Vagina (tissue), 2 donors: ENCODE measurements at places on chromosomes 11 and 22.

DNA sequence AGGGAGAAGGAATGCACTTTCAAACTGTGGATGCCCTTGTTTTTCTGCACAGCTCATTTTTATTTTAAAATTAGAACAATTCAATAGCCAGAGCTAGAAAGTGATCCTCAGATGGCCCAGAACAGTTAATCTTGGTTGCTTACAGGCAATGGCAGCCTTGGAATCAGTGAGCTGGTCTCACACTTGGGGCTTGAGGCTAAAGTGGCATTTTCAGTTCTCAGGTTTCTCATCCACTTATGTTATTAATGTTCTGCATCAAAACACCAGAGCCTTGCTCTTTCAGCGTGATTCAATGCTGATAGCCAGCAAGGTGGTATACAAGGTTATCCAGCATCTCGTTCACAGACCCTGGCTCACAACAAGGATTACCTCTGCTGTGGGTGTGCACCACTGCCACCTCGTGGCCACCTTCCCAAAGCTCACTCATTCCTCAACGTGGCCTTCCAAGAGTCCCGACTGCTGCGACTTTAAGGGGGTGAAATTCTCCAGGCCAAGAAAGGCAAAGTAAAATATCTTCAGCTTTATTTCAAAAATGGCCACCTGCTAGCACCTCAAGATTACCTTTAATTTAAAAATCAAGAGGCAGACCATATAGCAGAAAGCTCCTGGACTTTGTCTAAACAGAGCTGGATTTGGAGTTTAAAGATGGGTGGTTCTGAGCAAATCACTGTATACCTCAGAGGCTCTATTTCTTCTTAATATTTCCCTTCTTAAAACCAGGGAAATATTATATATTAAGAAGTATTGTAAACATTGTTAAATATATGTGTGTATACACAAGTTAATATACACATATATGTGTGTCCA is 34.2 kb upstream of the FSHB start:
- H3K27me3 ChIP-seq = no peaks in the 10 kb centered on the region
- no peak overlapping the region for H3K27ac ChIP-seq
- no peak overlapping the region for H3K4me3 ChIP-seq
- DNase-seq = no peak
- H3K4me1 ChIP-seq = no peaks in the 10 kb centered on the region

- no peaks in the 10 kb centered on the region for H3K27me3 ChIP-seq
- H3K4me3 ChIP-seq = no peak overlapping the region
- no peaks in the 10 kb centered on the region for H3K4me1 ChIP-seq
- DNase-seq = no peak
- H3K36me3 ChIP-seq = no peaks in the 10 kb centered on the region
- H3K27ac ChIP-seq = no peak overlapping the region
These were observed 47.8 kb downstream of the C2CD3 start for GRCh38 chr11:74123008-74123448.

DNA sequence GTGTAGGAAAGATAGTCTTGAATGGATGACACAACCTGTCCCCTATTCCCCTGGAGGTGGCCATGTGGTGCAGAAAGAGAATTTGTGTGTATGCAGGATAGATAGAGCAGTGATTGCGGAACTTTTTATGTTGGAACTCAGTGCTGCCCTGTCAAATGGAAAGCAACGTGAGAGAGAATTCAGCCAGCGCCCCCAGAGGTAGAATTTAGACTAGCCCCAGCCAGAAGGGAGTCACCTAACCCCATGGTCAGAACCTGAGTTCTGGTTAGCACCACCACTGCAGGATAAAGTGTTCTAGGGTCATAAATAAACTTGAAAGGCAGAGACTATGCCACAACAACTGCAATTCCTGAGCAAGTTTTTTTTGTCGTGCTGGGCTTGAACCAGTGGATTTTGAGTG is 152.9 kb upstream of the GRIA4 start:
- no peak for DNase-seq
- H3K27me3 ChIP-seq = no peaks in the 10 kb centered on the region
- no peak overlapping the region for H3K4me3 ChIP-seq
- H3K27ac ChIP-seq = no peak overlapping the region
- no peaks in the 10 kb centered on the region for H3K4me1 ChIP-seq
- no peaks in the 10 kb centered on the region for H3K36me3 ChIP-seq

DNA sequence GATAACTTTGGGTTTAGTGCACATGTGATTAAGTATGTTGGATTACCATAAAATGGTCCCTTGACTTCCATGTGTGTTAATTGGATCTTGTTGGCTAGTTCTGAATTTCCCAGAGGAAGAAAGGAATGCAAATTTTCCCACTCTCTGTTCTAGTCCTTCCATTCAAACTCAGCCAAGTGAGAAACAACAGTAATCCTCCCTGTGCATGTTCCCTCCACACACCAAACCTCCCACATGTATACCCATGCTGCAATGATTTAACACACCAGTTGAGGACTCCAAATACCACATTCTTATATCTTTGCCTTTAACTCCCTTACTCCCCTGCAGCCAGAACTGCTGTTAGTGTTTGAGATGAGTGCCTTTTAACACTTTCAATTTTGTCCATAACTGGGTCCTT is 1158.9 kb downstream of the DLG2 start:
- no peaks in the 10 kb centered on the region for H3K27me3 ChIP-seq
- no peak overlapping the region for H3K4me3 ChIP-seq
- H3K4me1 ChIP-seq = no peaks in the 10 kb centered on the region
- no peak for DNase-seq

DNA sequence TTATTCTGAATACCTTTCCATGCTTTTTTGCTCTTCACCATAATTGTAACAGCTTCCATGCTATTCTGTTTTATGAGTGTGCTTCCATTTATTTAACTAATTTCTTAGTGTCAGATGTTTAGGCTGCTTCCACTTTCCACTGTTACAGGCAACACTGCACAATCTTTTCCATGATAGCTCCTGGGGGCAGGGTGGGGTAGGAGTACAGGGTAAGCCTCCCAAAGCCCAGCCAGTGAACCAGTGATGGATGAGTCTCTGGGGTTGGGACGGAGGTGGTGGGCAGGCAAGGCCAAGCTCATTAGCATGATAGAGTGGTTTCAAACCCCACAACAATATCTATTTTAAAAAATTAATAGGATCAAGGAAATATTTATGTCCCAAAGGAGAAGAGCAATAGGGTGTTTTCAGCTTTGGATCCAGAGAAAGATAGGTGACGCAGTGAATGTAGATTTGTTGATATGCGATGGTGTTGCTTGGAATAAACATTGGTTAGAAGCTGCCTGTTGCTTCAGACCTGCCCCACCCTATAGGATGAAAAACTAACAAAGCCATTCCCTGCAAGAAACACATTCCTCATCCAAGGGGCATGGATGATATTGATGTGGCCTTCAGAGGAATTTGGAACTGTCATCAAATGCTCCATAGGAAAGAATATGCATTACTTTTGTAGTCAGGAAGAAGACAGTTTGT is 17.1 kb upstream of the ELF5 start:
- no peak overlapping the region for H3K27ac ChIP-seq
- no peak for DNase-seq
- no peaks in the 10 kb centered on the region for H3K27me3 ChIP-seq
- no peaks in the 10 kb centered on the region for H3K36me3 ChIP-seq
- no peak overlapping the region for H3K4me3 ChIP-seq

DNA sequence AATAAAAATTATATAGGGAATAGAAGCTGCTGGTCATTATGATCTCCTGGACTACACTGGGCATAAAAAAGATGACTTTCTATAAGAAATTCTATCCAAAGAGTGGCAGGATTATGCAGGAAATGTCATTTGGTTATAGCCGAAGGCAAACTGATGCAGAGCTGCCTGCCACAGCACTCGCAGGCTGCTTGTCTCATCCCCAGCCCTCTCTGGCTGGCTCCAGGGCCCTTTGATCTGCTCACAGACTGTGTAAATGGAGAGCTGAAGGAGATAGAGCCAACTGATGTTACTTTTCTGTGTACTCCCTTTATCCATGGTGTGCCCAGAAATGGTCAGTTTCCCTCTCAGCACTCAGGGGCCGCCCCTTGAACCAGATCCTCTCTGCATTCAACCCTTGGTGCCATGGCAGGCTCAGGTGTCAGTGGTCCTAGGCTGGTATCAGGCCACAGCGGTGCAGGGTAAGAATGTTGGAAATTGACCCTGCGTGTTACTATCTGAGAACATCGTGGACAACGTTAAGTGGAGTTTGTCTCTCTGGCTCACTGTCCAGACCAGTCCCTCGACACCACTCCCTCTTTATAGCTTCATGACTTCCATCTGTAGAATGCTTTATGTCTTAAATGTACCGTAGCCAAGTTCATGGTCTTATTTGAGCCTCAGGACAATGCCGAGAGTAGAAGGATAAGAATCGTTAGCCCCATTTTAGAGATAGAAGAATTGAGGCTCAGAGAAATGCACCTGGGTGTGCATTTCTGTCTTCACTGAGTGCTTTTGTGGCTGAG is 27.8 kb downstream of the TEAD1 start:
- H3K27me3 ChIP-seq = no peaks in the 10 kb centered on the region
- no peaks in the 10 kb centered on the region for H3K36me3 ChIP-seq
- H3K27ac ChIP-seq = no peak overlapping the region
- H3K4me1 ChIP-seq = peaks cover 28% of the 10 kb centered on the region
- H3K4me3 ChIP-seq = no peak overlapping the region

DNA sequence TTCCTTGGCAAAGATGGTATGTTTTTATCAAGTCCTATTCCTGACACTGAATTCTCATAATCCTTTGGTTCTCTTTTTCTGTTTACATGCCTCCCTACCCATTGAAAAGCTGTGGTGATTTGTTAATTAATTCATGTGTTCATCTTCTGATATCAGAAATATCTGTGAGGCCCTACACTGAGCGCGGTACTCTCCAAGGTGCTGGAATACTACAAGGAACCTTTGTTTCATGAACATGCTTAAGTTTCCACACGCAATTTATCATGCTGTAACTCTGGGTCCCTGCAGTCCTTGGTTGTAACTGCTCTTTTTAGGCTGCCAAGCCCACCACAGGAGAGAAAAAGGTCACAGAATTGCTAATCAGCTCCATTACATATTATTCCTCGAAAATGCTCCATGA is 331.8 kb downstream of the FAT3 start:
- no peak overlapping the region for H3K27ac ChIP-seq
- no peaks in the 10 kb centered on the region for H3K36me3 ChIP-seq
- H3K4me1 ChIP-seq = no peaks in the 10 kb centered on the region
- no peaks in the 10 kb centered on the region for H3K27me3 ChIP-seq

DNA sequence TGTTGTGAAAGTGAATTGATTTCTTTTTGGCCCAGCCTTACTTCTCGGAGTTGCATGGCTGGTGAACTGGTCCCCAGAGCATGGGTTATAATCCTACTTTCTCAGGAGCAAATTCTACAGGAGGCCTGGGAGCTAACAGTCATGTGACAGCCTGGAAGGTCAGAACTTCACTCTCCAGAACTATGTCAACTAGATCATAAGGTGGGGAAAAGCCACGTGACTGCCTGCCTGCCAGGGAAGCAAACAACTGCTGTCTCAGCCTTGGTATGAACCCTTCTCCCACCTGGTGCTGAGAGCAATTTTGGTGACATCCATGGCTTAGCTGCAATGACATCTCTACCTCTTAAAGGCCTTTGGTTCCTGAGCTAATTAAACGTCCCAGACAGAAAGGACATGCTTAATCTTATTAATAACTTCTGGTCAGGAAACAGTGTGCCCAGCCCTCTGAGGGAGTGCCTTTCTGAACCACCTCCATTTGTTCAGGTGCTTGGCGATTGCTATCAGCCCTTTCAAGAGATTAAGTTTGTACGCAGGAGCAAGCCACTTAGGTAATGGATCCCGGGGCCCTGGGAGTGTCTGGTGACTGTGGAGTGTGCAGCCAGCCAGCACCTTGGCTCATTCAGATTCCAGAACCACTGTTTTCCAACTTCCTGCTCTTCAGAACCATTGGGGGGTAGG is 1.4 kb upstream of the CREB3L1 start:
- DNase-seq = no peak
- no peaks in the 10 kb centered on the region for H3K27me3 ChIP-seq
- peaks cover 89% of the 10 kb centered on the region for H3K4me1 ChIP-seq
- peak overlapping the region; percentile 93 for H3K27ac ChIP-seq
- no peaks in the 10 kb centered on the region for H3K36me3 ChIP-seq
- H3K4me3 ChIP-seq = no peak overlapping the region

DNA sequence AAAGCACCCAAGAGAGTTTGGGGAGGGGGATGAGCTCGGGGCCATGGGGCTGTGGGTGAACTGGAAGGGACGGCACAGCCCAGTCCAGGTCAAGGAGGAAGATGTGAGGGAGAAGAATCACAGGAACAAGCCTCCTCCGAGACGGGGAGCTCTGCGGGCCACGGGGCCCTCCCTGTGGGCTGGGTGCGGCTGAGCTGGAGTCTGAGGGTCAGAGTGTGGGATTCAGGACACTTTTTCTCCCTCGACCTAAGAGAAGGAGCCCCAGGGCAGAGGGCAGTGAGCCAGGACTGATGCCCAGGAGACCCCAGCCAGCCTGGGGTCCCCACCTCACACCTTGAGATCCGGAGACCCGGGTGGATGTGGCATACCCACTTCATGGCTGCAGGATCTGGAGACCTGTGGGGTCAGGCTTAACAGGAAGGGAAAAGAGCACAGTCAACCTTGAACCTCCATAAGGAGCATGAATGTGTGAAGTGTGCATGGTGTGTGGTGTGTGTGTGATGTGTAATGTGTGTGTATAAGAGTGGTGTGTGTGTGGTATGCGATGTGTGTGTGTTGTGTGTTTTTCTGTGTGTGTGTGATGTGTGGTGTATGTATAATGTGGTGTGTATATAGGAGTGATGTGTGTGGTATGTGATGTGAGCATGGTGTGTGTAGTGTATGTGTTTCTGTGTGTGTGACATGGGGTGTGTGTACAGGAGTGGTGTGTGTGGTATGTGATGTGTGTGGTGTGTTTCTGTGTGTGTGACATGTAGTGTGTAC is 504.6 kb downstream of the BRD1 start:
- H3K36me3 ChIP-seq = no peaks in the 10 kb centered on the region
- H3K4me3 ChIP-seq = no peak overlapping the region
- H3K27ac ChIP-seq = no peak overlapping the region
- no peaks in the 10 kb centered on the region for H3K27me3 ChIP-seq

DNA sequence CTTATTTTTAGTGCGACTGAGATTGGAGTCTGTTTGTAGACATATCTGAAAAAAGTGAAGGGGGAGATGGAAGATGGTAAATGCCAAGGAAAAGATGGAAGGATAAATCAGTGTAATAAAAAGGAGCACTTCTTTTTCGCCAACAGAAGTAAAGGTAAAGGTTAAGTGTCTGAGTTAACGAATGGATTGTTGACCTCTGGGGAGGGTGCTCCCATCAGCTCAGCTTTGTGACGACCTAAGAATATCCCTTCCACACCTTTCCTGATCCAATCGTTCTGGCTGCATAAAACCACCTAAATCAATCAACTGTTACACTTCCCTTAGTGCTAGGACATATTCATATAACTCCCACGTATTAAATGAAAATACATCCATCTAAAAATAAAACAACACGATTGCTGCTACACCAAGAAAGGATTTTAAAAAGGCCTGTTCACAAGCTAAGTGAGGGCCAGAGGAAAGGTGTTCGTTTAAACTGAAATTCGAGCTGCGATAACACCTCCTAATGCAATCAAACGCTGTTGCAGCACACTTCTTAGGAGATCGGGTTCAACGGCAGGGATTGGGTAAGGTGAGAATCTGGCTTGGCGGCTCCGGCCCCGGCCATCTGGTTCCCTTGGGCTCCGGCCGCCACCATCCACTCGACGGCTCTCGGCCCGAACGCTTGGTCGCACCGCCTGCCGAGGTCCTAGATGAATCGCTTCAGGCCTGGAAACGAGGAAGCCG is 658 bp downstream of the C11orf71 start:
- no peak for DNase-seq
- no peaks in the 10 kb centered on the region for H3K27me3 ChIP-seq

- H3K36me3 ChIP-seq = no peaks in the 10 kb centered on the region
- no peaks in the 10 kb centered on the region for H3K27me3 ChIP-seq
- H3K27ac ChIP-seq = no peak overlapping the region
- H3K4me1 ChIP-seq = peaks cover 34% of the 10 kb centered on the region
- no peak for DNase-seq
These were observed 24.2 kb downstream of the MRTFA start for GRCh38 chr22:40612291-40612751.
